ENCODE measurements at places on chromosomes 7 and 10. TPM values are rescaled to one million over a fixed set of nuclear protein-coding genes. Genes with fewer than 3 reads are reported as not detected.

Gene HTR5A
- total RNA-seq = not detected

Gene SLC13A1
- not detected for total RNA-seq

Gene CLRN3
- not detected for total RNA-seq

Gene LDB3
- total RNA-seq = 0.16 TPM

Gene TMEM26
- total RNA-seq = not detected

Gene TMEM236
- 0.18 TPM for total RNA-seq

Gene PON1
- total RNA-seq = not detected

All from activated naive CD4-positive, alpha-beta T cell treated with anti-CD3 and anti-CD28 coated beads, Interleukin-2, amount 50 U/mL, for 72 hours (primary cell).